Activated CD4-positive, alpha-beta T cell treated with anti-CD3 and anti-CD28 coated beads, Interleukin-2, amount 50 U/mL, for 1 hour (primary cell): ENCODE measurements at places on chromosomes 1 and 21.

DNA sequence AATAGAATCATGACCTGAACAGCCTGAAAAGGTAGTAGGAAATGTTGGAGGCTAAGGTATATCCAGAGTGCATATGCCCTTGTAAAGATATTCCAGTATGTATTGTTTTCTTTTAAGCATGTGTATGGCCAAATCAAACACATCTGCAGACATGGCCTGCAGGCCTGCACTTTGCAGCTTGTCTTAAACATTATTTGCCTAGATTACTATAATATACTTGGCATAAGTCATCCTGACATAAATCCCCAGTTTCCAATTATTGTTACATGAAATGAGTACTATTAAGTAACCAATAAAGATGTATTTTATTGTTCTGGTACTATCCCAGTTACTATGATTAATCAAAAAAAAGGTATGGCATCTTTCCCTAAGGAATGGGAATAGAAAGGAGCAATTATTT is 169.1 kb upstream of the PTBP2 start:
- DNase-seq, result no peak

DNA sequence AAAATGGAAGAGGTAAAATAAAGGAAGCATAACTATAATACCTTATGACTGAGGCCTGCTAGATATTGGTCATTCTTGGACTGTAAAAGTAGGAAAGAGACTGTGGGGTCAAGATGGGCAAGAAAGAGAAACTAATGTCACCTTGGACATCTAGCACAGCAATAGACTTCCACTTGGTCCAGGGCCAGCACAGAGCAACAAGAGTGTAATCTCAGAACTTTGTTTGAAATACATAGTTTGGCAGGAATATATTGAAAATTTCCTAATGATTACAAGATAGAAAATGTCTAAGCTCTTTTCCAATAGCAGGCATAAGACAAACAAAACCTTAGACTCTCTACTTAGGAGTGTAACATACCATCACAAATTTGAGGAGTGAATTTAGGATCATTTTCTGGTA is 4.6 kb downstream of the LRRC8C start:
- no peak for DNase-seq

GRCh38 chr1:7888248-7889081 is 35.6 kb upstream of the UTS2 start:
- no peak for DNase-seq

- DNase-seq, result no peak
Observed at GRCh38 chr1:181344091-181344490, 139.2 kb upstream of the CACNA1E start.

DNA sequence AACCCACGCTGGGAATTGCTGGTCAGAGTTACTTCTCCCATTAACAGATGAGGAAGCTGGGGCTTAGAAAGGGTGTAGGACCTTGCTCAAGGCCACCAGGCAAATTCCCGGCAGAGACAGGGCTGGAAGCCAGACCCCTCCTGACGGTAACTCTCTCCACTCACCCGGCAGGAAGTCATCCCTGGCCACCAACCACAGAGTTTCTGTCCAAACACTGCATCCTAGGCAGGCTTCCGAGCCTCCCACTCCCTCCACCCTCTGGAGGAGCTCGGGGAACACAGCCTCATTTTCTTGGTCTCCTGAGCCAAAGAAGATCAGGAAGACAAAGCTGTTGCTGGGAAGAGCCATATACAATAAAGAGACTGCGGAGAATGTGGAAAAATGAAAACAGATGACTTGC is 25.0 kb upstream of the ZNF436 start:
- DNase-seq, result no peak
